ENCODE measurements at places on chromosomes 4 and X.

DNA sequence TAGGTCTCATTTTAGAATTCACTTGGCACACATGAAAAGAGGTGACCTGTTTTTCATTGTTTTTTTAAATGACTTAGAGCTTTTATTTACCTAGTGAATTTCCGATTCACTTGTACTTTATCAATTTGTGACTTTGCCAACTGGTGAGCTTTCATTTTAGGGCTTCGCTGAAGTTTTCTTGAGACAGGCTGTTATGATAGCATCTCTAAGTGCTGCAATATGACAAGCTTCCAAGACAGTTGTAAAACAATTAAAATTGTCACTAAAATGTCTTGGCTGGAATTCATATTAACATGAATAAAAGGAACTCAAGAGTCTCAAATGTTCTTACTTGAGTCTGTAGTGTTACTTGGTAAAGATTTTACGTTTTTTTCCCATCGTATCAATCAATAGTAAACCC, 831.7 kb upstream of the GRID2 start:
- no peak for DNase-seq

- no peak for DNase-seq
Measured at GRCh38 chrX:44082829-44083228, 109.6 kb upstream of the NDP start.

GRCh38 chrX:102138064-102138463, 4.2 kb downstream of the TCEAL6 start:
- DNase-seq = no peak

DNA sequence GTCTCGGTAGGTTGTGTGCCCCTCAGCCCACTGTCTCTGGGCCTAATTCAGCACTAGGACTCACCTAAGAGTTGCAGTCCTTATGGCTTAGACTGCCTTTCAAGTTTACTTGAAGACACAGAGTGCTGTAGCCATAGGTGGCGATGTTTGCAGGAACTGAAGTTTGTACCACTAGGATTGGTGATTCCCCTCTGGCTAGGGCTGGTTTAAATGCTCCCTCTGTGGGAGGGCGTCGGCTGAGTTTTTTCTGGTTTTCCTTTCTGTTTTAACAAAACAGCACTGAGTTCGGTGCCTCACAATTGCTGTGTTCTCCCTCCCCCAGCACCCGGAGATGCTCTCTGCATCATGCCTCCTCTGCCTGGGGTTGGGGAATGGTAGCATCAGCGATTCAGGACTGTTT, 480.9 kb downstream of the PCDH11X start:
- no peak for DNase-seq

- no peak for DNase-seq
Measured at GRCh38 chr4:76804096-76804495, 93.8 kb downstream of the SOWAHB start.

- DNase-seq = no peak
Measured at GRCh38 chr4:142314247-142314646, 531.9 kb downstream of the INPP4B start.

GRCh38 chr4:84879651-84880200, 86.8 kb downstream of the WDFY3 start:
- no peak for DNase-seq
